Small intestine (tissue), 16 donors: ENCODE measurements at places on chromosomes 6 and 20. TPM values are rescaled to one million over a fixed set of nuclear protein-coding genes. Genes with fewer than 3 reads are reported as not detected.
A peak's percentile ranks its signal among the peaks of the same experiment; 100 is the strongest.

The GSTA2 gene
- 24.3 TPM for polyA plus RNA-seq

The SLC35F1 gene
- polyA plus RNA-seq, result not detected

The BNIP5 gene
- 9.2 TPM for polyA plus RNA-seq

The TP53TG5 gene
- polyA plus RNA-seq, result 0.84 TPM

The CYP24A1 gene
- not detected for polyA plus RNA-seq

The FRK gene
- polyA plus RNA-seq, result 4.9 TPM

The ARG1 gene
- polyA plus RNA-seq, result 1.1 TPM

The HLA-DQA1 gene
- 54.9 TPM for polyA plus RNA-seq

DNA sequence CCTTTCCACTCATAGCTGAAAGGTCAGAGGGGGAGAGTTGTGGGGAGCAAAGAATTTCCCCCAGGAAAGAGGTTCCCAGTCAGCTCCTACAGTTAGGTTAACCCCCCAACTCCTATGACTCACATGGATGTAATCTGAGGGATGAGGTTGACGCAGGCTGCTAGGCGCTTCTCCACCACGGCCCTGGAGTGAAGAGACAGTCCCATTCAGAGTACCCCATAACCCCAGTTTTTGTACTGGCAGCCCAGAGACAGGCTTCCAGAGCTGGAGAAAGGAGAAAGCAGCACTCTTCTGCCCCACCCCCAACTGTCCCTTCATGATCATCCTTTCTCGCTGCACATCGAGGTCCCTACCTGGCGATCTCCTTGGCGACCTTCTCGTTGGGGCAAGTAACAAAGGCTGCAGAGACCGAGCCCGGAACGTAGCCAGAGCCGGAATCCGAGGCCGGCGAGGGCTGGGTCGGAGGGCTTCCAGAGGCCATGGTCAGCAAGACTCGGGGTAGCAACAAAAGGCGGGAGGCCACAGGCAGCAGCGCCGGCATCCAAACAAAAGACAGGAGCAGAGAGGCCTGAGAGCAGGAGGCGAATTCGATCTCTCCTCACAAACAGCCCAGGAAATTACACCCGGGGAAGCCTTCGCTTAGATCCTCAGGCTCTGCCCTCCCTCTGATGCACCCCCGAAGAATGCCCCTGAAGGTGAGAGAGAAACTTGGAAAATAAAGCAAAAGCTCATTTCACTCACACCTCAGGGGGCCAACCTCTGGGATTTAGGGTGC, 592 bp downstream of the CUTA start:
- H3K27me3 ChIP-seq, result peaks cover 12% of the 10 kb centered on the region
- peaks cover 31% of the 10 kb centered on the region for H3K4me1 ChIP-seq
- no peak for DNase-seq
- H3K4me3 ChIP-seq, result peak overlapping the region; percentile 47

GRCh38 chr20:46985250-46985649, 90.6 kb downstream of the EYA2 start:
- H3K4me1 ChIP-seq, result no peaks in the 10 kb centered on the region
- H3K36me3 ChIP-seq, result no peaks in the 10 kb centered on the region
- H3K27ac ChIP-seq, result no peak overlapping the region
- H3K4me3 ChIP-seq, result no peak overlapping the region

DNA sequence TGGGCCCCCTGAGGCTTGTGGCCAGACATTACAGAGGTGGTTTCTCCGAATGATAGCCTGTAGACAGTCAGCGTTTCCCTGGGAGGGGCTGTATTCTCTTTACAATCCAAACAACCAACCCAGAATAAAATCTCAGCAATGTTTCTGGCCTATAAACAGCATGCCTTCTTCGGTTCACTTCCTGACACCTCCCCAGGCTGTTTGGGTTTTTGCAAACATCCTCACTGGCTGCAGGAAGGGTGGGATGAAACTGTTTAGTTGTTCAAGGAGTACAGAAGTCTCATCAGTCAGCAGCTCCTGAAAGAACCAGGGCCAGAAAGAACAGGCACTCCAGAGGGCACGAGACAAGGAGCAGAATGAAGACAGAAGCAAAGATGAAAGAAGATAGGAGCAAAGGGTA, 350.0 kb downstream of the QKI start:
- H3K27ac ChIP-seq, result no peak overlapping the region
- no peaks in the 10 kb centered on the region for H3K36me3 ChIP-seq
- H3K27me3 ChIP-seq, result no peaks in the 10 kb centered on the region
- no peak for DNase-seq
- no peaks in the 10 kb centered on the region for H3K4me1 ChIP-seq
- H3K4me3 ChIP-seq, result no peak overlapping the region

DNA sequence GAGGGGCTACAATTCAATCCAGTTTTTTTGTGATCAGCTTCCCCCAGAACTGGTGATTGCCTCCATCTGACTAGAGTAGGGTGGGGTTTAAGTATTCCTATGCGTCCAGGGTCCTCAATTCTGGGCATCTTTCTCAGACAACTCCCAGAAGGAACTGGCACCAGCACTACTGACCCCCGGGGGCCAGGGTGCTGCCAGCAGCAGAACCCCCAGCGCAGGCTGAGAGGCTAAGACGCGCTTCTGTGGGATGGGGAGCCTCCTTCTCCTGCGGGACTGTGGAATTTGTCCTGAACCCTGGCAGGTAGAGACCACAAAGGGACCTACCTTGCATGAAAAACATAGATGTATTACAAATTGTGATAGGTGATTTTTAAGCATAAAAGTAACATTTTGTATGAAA, 124.4 kb downstream of the PACRG start:
- no peaks in the 10 kb centered on the region for H3K36me3 ChIP-seq
- H3K4me3 ChIP-seq, result no peak overlapping the region
- H3K27me3 ChIP-seq, result no peaks in the 10 kb centered on the region
- H3K4me1 ChIP-seq, result no peaks in the 10 kb centered on the region

GRCh38 chr20:20824924-20825584, 112.6 kb upstream of the RALGAPA2 start:
- H3K4me1 ChIP-seq, result no peaks in the 10 kb centered on the region
- no peak overlapping the region for H3K4me3 ChIP-seq
- H3K27ac ChIP-seq, result no peak overlapping the region

GRCh38 chr20:42024653-42025052, 406.5 kb upstream of the CHD6 start:
- DNase-seq, result peak; percentile 49
- H3K4me3 ChIP-seq, result no peak overlapping the region
- no peaks in the 10 kb centered on the region for H3K27me3 ChIP-seq
- no peak overlapping the region for H3K27ac ChIP-seq

DNA sequence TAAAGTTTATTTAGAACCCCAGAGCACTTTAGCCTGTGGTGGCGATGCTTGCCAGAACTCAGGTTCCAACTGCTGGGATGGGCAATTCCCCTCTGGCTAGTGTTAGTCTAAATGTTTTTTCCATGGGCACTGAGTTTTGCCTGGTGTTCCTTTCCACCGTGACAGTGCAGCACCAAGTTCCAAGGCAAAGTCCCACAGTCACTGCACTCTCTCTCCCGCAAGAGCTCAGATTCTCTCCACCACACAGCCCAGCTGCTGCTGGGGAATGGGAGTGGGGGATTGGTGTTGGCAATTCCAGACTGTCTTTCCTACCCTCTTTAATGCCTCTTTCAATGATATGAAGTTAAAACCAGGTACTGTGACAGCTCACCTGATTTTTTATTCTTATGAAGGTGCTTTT, 247.6 kb downstream of the ALDH8A1 start:
- H3K27ac ChIP-seq, result no peak overlapping the region
- H3K4me1 ChIP-seq, result peaks cover 4% of the 10 kb centered on the region
- H3K4me3 ChIP-seq, result no peak overlapping the region
- H3K27me3 ChIP-seq, result peaks cover 2% of the 10 kb centered on the region
- H3K36me3 ChIP-seq, result no peaks in the 10 kb centered on the region
- DNase-seq, result no peak

GRCh38 chr6:157045831-157046454, 268.8 kb downstream of the ARID1B start:
- H3K4me3 ChIP-seq, result no peak overlapping the region
- H3K4me1 ChIP-seq, result peaks cover 1% of the 10 kb centered on the region
- H3K27me3 ChIP-seq, result no peaks in the 10 kb centered on the region
- no peak overlapping the region for H3K27ac ChIP-seq
- peaks cover 13% of the 10 kb centered on the region for H3K36me3 ChIP-seq
- DNase-seq, result peak; percentile 28

DNA sequence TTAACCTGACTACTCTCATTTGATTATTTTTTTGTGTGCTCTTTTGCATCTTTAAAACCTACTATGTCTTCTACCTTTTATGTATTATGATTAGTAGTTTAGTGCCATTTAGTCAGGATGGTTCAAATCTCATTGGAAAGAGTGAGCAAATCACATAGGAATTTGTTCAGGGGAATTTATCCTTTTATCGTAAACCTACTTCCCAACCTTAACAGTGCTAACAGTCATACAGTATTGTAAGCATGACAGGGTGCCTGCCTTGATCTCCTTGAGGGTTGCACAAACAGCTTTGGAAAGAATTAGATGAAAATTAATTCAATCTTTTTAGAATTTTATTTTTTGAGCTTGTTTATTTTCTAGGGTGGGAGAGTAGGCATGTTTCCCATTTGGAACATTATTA, 18.3 kb downstream of the RNF8 start:
- H3K36me3 ChIP-seq, result peaks cover 10% of the 10 kb centered on the region
- no peak for DNase-seq
- H3K27me3 ChIP-seq, result no peaks in the 10 kb centered on the region
- H3K27ac ChIP-seq, result no peak overlapping the region
- no peak overlapping the region for H3K4me3 ChIP-seq

DNA sequence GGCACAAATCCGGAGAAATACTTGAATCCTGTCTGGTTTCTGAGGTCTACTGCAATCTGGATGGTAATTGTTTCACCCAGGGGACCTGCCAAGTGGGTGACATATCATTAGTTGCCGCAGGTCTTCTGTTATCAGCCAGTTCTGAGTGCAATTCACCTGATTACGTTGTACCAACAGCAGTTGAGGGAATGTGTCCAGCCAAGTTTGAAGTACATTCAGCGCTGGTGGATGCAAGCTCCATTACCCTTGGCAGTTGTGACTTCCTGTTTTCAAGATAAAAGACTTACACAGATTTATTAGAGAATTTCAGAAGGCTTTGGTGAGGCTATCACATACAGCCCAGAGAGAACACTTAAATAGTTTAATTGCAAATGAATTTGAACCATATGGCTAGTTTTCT, 42.8 kb downstream of the FNDC1 start:
- H3K27ac ChIP-seq, result no peak overlapping the region
- DNase-seq, result no peak
- H3K4me3 ChIP-seq, result no peak overlapping the region
- H3K27me3 ChIP-seq, result peaks cover 3% of the 10 kb centered on the region
- H3K4me1 ChIP-seq, result no peaks in the 10 kb centered on the region
- H3K36me3 ChIP-seq, result no peaks in the 10 kb centered on the region

DNA sequence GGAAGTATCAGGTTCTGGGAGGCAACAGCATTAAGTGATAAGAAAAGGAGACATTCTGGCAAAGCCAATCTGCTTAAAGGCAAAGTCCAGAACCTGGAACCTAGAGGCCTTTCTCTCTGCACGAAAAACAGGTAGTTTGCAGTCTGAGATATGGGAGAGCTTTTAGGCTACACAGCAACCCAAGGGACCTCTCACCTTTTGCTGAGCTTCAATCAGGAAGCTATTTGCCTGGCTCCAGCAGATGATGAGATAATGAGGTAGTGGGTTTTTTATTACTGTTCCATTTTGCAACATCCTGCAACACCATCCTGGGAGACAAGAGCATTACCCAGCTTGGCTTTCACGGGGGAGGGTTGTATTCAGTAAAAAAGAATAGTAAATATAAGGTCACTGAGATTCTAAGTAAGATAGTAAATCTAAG, 143.1 kb downstream of the ADGRG6 start:
- H3K4me3 ChIP-seq, result no peak overlapping the region
- peaks cover 2% of the 10 kb centered on the region for H3K4me1 ChIP-seq
- H3K27me3 ChIP-seq, result no peaks in the 10 kb centered on the region
- no peak overlapping the region for H3K27ac ChIP-seq

GRCh38 chr6:128993166-128993565, 110.2 kb downstream of the LAMA2 start:
- H3K4me1 ChIP-seq, result no peaks in the 10 kb centered on the region
- H3K27ac ChIP-seq, result no peak overlapping the region
- DNase-seq, result no peak
- no peak overlapping the region for H3K4me3 ChIP-seq
- H3K36me3 ChIP-seq, result no peaks in the 10 kb centered on the region
- H3K27me3 ChIP-seq, result no peaks in the 10 kb centered on the region

DNA sequence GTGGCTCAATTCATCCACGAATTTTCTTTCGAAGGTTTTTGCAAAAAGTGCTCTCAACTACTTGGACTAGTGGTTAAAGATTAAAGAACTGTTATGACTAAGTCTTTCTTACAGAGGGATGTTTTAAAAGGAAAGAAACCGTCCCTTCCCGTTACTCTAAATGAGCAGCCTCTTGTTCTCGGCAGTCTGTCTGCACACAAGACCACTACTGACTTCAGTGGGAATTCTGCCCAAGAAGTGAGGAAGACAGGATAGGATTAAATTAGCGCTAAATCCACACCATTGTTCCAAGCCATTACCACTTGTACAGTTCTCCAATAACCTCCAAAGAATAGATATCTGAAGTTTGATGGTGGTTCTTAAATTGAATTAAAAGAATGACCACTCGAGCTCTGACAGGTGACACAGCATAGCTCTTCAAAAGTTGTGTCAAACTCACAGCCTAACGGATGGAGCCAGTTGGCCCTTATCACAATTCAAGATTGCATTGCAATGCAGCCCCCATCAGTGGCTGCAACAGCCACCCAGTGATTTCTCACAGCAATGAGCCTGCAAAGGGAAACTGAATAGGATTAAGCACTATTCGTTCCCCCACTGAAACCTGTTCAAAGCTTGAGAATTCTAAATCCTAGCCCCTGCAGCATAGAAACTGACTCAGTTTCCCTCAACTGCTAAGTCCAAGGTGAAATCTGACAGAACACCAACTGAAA, 1.8 kb downstream of the EPB41L2 start:
- H3K27me3 ChIP-seq, result no peaks in the 10 kb centered on the region
- H3K4me3 ChIP-seq, result peak overlapping the region; percentile 23
- peaks cover 19% of the 10 kb centered on the region for H3K4me1 ChIP-seq
- no peak overlapping the region for H3K27ac ChIP-seq
- peak; percentile 11 for DNase-seq

DNA sequence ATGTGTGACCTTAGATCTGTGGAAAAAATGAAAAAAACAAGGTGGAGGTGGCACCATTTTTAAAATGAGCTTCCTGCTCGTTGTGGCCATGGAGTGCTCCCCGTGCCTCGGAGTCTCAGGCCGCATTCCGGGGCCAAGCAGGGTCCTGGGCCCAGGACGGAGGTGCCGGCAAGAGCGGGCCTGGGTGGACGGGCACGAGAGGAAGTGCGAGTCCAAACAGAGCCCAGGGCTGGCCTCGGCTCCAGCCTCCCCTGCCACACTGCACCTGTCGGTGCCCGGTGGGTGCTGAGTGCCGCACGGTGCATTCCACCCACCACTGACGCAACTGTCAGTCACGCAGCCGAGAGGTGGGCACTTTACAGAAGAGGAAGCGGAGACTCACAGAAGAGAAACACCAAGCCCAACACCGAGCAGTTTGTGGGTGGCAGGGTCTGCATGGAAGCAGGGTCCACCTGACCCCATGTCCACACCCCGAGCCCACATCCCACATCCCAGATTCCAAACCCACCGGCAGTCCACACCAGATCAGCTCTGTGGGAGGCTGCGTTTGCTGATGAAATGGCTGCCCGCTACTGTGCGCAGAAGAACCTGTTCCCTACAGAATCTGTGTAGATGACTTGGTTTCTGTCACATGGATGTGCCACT, 97.7 kb downstream of the PSMB1 start:
- no peaks in the 10 kb centered on the region for H3K4me1 ChIP-seq
- H3K27me3 ChIP-seq, result no peaks in the 10 kb centered on the region
- no peaks in the 10 kb centered on the region for H3K36me3 ChIP-seq
- H3K27ac ChIP-seq, result no peak overlapping the region
